ENCODE measurements at places on chromosomes 16 and 17.

- no peak for DNase-seq
Observed at GRCh38 chr17:77321649-77322513, 181.1 kb downstream of the SEC14L1 start.

- peak; percentile 50 for DNase-seq
Observed at GRCh38 chr17:50149417-50150353, 792 bp downstream of the PPP1R9B start.

GRCh38 chr17:78558989-78559388 lies 18.2 kb downstream of the DNAH17 start:
- no peak for DNase-seq

- no peak for DNase-seq
Observed at GRCh38 chr17:73411313-73411747, 99.5 kb upstream of the CDC42EP4 start.

DNA sequence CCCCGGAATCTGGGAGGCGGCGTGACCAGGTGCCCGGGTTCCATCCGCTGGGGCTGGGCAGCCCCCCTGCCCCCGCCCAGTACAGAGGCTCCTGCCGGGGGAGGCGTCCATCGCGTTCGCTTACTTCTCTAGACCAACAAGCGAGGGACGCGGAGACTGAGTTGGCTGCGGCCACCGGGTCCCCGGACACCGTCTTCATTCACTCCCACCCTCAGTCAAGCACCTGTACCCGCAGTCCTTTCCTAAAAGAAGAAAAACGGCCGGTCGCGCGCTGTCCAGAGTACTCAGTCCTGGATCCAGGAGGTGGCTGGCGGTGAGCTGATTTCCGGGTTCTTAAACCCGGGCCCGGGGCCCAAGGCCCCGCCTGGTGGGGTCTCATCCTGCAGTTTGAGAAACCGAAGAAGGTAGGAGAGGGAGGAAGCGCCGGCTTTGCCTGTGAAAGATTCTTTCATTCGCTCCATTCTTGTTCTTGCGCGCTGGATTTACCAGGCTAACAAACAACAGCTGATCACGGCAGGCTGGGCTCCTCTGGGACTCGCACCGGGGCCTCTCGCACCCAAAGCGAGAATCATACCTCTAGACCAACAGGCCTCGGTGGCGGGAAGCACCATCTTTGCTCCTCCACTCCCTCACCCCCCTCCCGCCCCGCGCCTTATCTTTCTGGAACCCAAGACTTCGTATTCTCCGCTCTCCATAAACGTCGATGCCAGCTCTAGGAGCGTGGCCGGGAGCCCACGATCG lies 17.4 kb upstream of the OR1F1 start:
- DNase-seq: peak; percentile 43

- peak; percentile 21 for DNase-seq
Observed at GRCh38 chr16:72847187-72848027, 200.5 kb downstream of the ZFHX3 start.

GRCh38 chr17:64978138-64978537 lies 58.9 kb upstream of the LRRC37A3 start:
- DNase-seq: no peak

DNA sequence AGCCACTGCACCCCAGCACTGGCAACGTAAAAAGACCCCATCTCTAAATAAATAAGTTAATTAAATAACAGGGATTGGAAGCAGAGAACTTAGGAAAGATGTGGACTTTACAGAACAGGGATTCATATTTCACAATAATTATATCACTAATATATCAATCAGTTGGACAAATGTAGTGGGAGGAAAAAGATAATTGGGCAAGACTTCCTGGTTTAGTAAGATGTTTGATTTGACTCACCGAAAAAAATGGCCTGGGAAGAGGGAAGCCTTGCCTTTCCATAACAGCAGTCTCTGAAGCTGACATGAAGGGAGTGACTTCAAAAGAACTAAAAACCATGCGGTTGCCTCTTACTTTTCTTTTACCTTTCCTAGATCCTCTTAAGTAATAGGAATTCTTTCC lies 15.2 kb upstream of the C17orf78 start:
- DNase-seq: no peak

- DNase-seq: no peak
Observed at GRCh38 chr17:50944902-50945720, 79.0 kb upstream of the TOB1 start.

DNA sequence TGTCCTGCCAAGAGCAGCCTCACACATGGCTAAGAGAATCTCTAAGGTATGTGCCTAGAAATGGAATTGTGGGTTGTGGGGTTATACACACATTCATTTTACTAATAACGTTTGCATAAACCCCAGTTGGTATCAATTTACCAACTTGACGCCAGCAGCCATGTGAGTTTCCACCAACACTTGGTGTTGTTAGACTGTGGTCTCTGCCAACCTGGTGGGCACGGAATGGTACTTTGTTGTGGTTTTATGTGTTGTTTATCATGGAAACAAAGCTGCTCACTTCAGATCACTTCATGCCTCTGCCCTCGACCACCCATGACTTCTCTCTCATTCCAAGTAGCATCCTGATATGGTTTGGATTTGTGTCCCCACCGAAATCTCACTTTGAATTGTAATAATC lies 152.0 kb upstream of the CDC42EP4 start:
- DNase-seq: no peak

DNA sequence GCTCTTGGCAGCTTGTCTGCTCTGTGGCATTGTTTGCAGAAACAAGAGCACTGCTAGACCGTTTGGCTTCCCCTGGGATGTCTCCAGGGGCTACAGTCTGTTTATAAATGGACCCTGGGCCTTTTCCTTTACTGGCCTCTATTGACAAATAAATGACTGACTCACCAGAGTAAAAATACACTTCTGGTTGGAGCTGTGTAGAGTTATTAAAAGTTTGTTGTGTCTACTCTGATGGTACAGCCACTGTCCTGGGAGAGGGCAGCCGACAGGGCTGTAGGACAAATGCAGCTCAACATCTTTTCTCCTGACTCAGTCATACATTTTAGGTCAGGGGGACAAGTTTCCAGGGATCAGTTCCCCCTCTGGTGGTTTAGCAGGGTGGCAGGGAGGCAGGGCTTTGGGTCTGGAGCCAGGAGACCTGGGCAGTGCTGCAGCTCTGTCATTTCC lies 30.0 kb downstream of the FOXL1 start:
- DNase-seq: no peak

DNA sequence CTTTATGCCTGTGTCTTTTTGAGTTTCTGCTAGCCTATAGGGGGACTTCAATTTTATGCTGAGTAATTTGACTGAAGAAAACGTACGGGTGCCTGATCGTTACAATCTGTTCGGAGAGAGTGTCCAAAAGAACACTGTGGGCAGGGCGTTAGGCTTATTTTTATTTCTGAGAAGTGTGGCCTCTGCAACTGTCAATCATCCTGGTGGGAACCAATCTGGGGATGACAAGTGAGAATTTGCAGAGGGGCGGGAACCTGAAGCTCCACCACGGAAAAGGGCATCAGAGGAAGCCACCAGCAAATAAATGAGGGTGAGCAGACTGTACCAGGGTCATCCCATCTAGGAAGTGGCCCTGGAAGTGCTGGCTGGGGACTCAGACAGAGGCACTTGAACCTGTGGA lies 12.0 kb upstream of the CDYL2 start:
- DNase-seq: no peak

DNA sequence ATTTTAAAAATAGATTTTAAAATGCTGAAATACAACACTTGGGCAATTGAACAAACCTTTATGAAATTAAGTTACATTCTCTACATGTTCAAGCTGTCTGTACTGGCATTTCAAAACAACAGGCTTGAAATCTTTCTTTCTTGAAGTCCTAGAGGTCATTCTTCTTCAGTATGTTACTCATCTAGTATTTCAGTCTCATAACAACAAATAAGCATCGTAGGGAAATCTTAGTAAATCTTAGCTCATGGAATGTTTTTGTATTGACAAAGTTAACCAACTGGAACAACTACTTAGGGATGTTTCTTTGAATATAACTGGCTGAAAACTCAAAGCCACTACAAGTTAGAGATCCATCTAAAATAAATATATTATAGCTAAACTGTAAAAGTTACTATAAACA lies 96.6 kb downstream of the KIF2B start:
- no peak for DNase-seq

GRCh38 chr17:74325376-74325742 lies 667 bp upstream of the KIF19 start:
- DNase-seq: no peak

DNA sequence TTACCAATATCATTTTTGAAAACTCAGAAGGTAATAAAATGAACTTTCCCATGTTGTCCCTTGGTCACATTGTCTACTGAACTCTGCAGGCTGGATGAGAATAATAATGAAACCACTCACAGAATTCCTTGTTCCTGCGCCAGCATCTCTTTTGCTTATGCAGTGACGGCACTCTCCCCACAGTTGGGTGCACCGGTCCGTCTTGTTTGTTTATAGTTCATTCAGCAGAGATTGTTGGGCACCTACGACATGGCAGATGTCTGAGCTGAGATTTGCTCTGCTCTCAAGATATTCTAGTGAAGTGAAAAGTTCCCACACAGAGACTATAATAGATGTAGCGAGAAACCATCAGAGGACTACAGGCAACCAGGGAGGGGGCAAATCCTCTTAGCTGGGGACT lies 375.7 kb upstream of the CDH11 start:
- no peak for DNase-seq

GRCh38 chr17:35171834-35172233 lies 22.4 kb downstream of the SLC35G3 start:
- DNase-seq: no peak

DNA sequence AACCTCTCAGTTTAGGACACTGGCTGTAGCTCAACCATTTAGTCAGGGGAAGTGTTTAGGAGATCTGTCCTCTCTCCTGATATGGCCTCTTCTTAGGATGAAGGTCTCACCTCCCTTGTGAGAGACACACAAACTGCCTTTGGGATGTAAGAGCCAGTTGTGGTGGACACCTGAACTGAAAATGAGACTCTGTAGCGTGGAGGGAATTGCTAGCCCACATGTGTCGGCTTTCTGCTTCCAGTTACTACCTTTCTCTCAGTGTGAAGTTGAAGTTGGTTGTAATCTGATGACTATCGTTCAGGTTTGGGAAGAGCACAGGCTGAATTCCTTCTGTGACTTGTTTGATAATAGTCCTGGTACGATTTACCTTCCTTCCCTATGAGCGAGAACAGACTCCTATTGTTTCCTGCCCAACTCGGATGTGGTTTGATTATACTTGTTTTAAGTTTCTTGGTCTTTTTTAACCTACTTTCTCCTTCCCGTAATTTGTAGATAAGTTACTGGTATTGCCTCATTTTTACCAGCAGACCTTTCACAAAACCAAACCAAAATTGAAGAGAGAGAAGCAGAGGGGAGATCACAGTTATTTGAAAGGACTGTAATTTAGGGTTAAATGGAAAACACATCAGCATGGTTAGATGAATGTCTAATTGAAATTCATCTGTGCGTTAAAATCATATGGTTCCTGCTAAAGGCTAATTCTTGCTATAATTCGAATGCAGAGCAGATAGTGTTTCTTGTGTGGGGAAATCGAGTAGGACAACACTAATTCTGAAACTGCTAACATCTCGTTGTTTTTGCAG lies 43.2 kb downstream of the CLEC16A start:
- peak; percentile 75 for DNase-seq

GRCh38 chr16:58409316-58409973 lies 17.2 kb downstream of the GINS3 start:
- no peak for DNase-seq

DNA sequence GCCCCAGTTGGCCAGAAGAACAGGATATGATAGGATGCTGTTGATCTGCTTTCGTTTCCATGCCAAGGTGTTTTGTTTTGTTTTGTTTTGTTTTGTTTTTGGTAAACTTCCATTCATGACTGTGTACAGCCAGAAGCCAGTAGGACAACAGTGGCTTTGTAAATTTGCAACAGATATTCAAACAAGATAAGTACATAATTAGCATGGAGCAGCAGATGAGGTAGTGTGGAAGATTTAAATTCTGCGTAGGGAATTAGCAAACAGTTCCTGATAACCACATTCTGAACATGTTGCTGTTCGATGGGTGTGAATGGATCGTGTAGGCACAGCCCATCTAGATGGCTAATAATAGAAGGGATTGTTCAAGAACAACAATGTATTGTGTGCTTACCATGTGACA lies 1080.1 kb upstream of the RBFOX1 start:
- DNase-seq: no peak

- DNase-seq: no peak
Observed at GRCh38 chr16:84690088-84690819, 9.5 kb upstream of the USP10 start.

DNA sequence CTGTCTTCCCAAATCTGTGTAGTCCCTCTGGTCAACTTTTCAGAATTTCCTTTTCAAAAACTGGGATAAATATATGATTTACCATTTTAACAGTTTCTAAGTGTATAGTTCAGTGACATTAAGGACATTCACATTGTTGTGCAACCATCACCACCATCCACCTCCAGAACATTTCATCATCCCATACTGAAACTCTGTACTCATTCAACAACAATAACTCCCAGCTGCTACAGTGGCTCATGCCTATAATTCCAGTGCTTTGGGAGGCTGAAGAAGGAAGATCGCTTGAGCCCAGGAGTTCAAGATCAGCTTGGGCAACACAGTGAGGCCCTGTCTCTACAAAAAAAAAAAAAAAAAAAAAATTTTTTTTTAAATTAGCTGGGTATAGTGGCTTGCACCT lies 131.0 kb downstream of the AATF start:
- no peak for DNase-seq

DNA sequence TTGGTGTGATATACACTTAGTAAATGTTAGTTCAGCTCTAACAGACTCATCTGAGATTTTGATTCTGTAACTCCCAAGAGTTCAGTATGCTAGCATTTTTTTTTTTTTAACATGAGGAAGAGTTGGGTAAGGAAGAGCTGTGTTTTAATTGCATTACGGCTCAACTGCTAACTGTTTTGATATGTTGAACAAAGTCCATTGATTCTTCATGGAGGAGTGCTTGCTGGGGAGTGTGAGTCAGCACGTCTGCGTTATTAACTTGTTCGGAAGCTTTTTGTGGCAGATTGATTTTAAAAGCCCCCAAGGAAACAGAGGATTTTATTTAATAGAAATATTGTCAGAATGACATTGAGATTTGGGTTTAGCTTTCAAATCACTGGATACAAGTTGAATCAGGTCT lies 45.8 kb downstream of the PITPNC1 start:
- no peak for DNase-seq

DNA sequence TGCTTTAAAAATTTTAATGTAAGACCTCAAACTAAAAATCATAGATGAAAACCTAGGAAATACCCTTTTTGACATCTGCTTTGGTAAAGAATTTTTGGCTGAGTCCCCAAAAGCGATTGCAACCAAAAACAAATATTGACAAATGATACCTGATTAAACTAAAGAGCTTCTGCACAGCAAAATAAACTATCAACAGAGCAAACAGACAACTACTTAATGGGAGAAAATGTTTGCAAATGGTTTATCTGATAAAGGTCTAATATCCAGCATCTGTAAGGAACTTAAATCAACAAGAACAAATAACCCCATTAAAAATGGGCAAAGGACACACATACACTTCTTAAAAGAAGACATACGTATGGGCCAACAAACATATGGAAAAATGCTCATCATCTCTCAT lies 242.5 kb downstream of the BCAS3 start:
- DNase-seq: no peak

Measured in activated CD4-positive, alpha-beta T cell treated with anti-CD3 and anti-CD28 coated beads, Interleukin-2, amount 50 U/mL, for 16 hours (primary cell).